NCI-H510A (cell line): ENCODE measurements at places on chromosomes 3 and 15.

DNA sequence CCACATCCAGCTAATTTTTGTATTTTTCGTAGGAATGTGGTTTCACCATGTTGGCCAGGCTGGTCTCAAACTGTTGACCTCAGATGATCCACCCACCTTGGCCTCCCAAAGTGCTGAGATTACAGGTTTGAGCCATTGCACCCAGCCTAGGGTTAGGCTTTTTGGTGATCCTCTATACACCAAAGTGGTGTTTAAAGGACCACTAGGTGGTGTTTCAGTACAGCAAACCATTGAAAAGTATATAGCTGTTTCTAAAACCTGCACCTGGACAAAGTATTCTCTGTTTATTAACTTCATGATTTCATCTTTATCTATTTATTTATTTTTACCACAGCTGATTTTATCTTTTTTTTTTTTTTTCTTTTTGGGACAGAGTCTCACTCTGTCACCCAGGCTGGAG lies 68.4 kb downstream of the MINDY2 start:
- DNase-seq, result no peak

GRCh38 chr15:91116113-91117067 lies 16.3 kb downstream of the SV2B start:
- no peak for DNase-seq

GRCh38 chr3:42191443-42191747 lies 74.6 kb downstream of the CCK start:
- no peak for DNase-seq

DNA sequence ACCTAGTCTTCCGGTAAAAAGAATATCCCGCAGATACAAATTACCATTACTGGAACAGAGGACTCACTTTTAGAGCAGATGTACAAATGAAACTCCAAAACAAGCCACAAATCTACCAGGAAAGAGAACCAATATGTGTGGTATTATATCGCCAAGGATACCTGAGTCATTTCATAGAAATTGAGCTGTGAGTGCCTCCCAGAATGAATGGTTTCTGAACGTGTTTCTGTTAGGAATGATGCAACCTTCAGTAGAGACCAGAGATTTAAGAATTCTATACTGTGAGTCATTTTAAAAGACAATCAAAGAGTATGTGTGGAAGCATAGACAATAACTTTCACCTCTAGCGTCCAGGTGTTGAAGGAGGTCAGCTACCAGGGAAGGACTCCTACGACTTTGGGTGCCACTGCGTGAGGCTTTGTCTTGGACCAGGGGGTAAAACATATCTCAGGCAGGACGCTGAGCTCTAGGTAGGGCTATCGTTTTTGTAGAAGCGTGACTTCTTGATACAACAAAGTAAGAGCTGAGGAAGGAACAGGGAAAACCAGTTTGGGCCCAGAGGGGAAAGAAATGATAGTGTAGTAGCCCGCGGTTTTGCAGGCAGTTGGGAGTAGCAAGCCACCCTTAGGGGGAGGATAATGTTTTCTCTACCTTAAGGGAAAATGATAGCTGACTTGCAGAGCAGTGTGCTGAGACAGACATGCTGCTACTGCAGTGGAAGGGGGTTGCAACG lies 210.4 kb downstream of the TP63 start:
- DNase-seq, result no peak
